ENCODE measurements at places on chromosomes 16 and 17. TPM values are rescaled to one million over a fixed set of nuclear protein-coding genes. Genes with fewer than 3 reads are reported as not detected.

DNA sequence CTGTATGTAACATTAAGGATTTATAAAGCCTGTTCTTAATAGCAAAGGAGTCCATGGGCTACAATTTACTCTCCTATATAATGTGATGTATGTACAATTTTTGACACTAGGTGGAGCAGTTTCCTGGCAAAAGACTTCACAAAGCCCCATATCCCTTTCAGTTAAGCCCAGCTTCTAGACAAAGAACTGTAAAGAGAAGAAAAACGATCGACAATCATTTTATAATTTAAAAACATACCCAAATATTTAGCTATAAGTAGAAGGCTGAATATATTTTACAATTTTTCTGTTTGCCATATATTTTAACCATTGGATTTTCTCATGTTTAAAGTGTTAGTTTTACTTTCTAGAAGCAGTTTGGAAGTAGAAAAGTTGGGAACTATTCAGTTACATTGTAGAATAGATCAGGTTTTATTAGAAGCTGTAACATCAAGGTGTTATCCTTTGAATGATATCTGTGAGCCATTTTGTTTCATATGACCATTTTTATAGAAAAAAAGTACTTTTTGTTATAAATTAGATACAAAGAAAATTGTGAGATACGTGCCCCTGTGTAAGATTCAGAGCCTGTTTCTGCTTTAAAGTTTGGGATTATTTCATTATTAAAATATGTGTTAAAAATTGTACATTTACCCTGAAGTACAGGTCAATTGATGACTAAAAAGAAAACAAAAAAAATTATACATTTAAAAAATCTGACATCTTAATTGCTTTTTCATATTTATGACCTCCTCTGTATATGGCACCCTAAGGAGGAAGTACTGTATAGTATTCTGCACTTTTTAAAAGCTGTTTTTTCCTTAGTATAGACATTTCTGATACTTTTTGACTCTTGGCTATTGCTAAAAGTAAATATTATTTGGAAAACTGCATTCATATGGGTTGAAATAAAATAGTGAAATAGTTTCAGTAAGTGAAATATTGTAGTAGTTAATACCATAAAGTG, 46.3 kb downstream of the VMP1 start:
- peak; percentile 84 for DNase-seq

- no peak for DNase-seq
These were observed 9.0 kb downstream of the NME3 start for GRCh38 chr16:1762196-1762878.

DNA sequence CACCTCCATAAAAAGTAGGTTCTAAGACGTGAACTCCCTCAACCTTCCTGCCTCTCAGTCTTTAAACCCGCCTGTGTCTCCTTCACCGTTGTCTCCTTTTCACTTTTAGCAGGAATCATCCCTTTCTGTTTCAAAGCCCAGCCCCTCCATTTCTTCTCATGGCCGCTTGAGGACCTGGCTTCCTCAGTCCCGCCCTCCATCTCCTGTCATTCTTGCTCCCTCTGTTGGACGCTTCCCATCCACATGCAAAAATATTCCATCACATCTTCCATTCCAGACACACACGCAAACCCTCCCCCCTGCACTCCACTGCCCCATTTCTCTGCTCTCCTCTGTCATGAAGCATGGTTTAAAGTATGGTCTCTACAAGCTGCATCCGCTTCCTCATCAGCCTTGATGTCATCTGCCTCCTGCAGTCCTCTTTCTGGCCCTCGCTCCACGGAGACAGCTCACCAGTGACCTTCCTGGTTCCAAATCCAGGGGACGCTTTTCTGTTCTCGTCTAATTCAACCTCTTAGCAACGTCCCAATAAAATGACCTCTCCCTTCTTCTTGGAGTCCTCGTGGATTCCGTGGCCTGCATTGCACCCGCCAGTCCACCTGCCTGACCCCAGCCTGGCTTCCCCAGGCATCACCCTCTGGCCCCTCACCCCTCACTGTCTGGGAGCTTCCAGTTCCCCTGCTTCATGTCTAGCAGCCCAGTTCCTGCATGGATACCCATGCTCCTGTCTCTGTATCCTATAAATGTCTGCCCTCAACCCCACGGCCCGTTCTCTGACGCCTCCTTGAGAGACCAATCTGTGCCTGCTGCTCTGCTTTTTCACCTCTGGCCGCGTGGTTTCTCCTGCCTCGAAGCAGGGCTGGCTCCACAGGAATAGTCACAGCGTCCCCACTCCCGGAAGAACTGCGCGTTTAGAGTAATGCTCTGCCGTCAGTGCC, 26.2 kb downstream of the ANKRD40 start:
- peak; percentile 71 for DNase-seq

The KRTAP1-3 gene
- total RNA-seq = not detected

The NACA2 gene
- total RNA-seq = not detected

The RBFOX1 gene
- not detected for total RNA-seq

The KRTAP29-1 gene
- total RNA-seq = not detected

All from HFFc6 (cell line).